NCI-H526 (cell line): ENCODE measurements at places on chromosomes 13 and 19.
A peak's percentile ranks its signal among the peaks of the same experiment; 100 is the strongest.

- peak; percentile 94 for DNase-seq
Observed at GRCh38 chr13:113001241-113002140, 32.5 kb downstream of the MCF2L start.

GRCh38 chr13:33287142-33287882, 1.8 kb upstream of the STARD13 start:
- no peak for DNase-seq

GRCh38 chr13:102440259-102440936, 38.5 kb upstream of the FGF14 start:
- no peak for DNase-seq

GRCh38 chr13:103157434-103158145, 91.4 kb upstream of the SLC10A2 start:
- no peak for DNase-seq

- peak; percentile 71 for DNase-seq
Observed at GRCh38 chr13:91406619-91407018, 8.2 kb downstream of the GPC5 start.

DNA sequence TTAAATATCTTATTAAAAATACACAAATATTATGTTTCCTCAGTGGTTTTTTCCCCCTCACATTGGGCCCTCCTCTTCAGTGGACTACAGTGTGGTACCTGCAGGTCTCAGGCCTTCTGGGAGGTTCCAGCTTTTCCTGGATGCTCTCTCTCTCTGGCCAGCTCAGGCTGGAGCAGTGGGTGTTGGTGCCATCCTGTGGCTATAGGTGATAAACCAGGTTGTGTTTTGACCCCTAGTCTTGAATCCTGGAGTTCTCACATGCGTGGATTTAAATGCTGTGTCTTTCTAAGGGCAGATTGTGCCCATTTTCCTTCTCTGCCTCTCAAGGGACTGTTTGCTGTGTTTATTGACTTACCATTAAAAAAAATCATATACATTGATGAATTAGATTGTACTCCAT, 41.2 kb upstream of the ZNF527 start:
- peak; percentile 36 for DNase-seq

GRCh38 chr19:11180346-11180745, 17.0 kb downstream of the KANK2 start:
- no peak for DNase-seq

- DNase-seq = peak; percentile 85
Observed at GRCh38 chr13:59259165-59260000, 904.3 kb downstream of the DIAPH3 start.

- no peak for DNase-seq
Observed at GRCh38 chr13:112887557-112887991, 81.4 kb upstream of the MCF2L start.

DNA sequence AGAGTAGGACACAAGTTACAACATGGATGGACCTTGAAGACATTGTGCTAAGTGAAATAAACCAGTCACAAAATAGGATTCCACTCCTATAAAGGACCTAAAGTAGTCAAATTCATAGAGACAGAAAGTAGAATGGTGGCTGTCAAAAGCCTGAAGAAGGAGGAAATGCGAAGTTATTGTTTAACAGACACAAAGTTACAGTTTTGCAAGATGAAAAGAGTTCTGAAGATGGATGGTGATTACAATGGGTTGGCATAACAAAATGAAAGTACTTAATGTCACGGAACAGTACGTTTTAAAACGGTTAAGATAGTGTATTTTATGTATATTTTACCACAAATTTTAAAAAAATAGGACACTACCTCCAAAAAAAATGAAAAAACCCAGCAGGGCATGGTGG, 34.8 kb downstream of the FOXO1 start:
- DNase-seq = no peak

GRCh38 chr13:35016362-35017112, 74.5 kb downstream of the NBEA start:
- no peak for DNase-seq

GRCh38 chr19:13597640-13598039, 91.4 kb upstream of the CACNA1A start:
- peak; percentile 74 for DNase-seq

GRCh38 chr19:2602391-2603181, 99.9 kb downstream of the GNG7 start:
- peak; percentile 39 for DNase-seq

- DNase-seq = no peak
Observed at GRCh38 chr19:53906211-53907192, 2.6 kb upstream of the CACNG7 start.

GRCh38 chr13:98678741-98679140, 73.7 kb downstream of the SLC15A1 start:
- DNase-seq = no peak

DNA sequence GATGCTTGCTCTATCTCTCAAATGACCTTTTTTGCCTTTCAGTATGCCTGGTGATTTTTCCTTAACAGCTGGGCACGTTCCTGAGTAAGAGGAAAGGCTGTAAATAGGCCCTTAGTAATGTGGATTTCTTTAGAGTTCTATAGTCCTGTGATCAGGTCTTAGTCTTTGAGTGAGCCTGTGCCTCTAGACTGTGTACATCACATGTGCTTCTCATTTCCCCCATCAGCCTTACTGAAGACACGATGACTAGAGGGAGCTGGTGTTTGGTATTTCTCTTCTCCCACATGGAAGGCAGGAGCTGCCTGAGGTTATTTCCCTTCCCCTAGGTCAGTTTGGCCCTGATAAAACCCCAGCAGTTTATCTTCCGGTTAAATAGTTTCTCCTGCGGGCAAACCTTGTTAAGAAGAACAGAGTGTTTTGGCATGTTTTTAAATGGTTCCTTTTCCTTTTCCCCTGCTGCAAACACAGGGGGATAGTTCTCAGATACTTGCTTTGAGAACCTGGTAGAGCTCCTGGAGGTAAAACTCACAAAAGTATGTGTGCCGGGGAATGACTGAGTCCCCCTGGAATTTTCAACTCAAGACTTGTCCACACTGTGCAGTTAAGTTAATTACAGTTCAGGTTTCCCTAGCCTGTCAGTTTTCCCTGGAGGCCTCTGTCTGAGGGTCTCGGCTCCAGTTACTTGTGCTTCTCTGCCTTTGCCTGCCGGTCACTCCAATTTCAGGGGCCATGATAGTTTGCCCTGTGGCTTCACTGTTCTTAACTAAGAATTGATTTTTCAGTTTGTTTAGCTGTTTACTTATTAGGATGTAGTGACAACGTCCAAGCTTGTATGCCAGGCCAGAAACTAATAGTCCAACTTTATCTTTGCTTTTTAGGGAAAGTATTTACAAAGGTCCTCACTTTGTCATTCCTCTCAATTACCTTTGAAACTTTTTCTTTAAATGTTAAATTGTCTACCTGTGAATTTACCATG, 94.4 kb downstream of the URI1 start:
- DNase-seq = no peak

GRCh38 chr19:8366961-8367326, 3.0 kb downstream of the ANGPTL4 start:
- no peak for DNase-seq

DNA sequence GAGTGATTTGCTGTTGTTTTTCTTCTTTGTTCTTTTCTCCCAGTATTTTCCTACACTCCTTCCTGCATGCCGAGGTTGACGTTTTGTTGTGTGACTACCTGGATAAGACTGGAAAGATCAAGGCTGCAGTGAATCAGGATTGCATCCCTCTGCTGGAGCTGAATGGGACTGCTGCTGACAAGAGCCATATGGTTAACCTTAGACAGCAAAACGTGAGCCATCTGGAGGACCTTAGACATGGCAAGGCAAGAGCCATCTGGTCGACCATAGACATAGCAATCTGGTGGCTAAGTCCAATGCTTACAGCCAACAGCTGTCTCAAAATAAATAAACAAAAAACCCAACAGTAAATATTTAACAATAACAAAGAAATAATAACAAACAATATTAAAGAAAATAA, 42.6 kb upstream of the ZNF91 start:
- DNase-seq = no peak

GRCh38 chr13:28468023-28468915, 26.7 kb downstream of the FLT1 start:
- no peak for DNase-seq

DNA sequence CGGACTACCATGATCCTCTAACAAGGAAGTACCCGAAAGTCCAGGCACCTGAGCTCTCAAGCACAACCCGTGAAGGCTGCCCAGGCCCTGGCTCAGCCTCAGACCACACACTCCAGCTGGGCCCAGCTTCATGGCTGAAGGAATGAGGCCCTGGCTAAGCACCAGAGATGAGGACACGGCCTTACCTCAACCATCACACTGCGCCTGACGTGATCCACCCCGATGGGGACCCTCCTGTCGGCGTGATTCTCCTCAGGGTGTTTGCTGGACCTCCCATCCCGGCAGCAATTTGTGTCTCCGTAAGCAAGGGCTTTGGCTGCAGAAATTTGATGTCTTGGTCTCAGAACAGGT, 56.5 kb downstream of the F2RL3 start:
- no peak for DNase-seq

- DNase-seq = peak; percentile 41
Observed at GRCh38 chr19:29745253-29745652, 30.2 kb upstream of the C19orf12 start.

- DNase-seq = no peak
Observed at GRCh38 chr13:35782793-35783192, 306.3 kb upstream of the MAB21L1 start.

DNA sequence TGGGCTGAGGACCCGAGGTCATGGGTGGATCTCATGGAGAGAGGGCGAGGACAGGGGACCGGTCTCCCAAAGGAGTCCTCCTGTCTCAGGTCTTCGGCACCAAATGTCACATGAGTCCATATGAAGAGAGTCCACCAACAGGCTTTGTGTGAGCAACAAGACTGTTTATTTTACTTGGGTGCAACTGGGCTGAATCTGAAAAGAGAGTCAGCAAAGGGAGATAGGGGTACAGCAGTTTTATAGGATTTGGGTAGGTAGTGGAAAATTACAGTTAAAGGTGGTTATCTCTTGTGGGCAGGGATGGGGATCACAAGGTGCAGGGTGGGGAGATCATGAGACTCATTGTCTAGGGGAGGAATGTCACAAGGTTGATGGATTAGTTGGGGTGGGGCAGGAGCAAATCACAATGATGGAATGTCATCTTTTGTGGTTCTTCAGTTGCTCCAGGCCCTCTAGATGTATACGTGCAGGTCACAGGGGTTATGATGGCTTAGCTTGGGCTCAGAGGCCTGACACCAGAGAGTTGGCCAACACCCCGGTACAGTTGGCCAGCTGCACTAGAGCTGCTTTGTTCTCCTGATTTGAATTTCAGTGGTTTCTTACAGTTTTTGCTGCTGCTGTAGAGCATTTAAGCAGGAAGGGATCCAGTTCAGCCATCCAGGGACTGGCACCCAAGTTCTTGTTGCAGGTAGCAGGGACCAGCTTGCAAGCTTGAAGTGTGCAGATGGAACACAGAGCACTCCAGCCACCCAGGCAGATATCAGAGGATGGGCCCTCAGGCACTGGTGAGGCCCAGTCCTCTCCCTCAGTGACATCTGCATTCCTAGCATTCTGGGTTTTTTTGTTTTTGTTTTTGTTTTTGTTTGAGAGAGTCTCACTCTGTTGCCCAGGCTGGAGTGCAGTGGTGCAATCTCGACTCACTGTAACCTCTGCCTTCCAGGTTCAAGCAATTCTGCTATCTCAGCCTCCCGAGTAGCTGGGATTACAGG, 26.4 kb upstream of the IGFL1 start:
- no peak for DNase-seq

- no peak for DNase-seq
Observed at GRCh38 chr13:75666646-75667351, 30.7 kb downstream of the LMO7 start.

GRCh38 chr13:58706421-58706820, 1074.9 kb downstream of the PCDH17 start:
- no peak for DNase-seq

DNA sequence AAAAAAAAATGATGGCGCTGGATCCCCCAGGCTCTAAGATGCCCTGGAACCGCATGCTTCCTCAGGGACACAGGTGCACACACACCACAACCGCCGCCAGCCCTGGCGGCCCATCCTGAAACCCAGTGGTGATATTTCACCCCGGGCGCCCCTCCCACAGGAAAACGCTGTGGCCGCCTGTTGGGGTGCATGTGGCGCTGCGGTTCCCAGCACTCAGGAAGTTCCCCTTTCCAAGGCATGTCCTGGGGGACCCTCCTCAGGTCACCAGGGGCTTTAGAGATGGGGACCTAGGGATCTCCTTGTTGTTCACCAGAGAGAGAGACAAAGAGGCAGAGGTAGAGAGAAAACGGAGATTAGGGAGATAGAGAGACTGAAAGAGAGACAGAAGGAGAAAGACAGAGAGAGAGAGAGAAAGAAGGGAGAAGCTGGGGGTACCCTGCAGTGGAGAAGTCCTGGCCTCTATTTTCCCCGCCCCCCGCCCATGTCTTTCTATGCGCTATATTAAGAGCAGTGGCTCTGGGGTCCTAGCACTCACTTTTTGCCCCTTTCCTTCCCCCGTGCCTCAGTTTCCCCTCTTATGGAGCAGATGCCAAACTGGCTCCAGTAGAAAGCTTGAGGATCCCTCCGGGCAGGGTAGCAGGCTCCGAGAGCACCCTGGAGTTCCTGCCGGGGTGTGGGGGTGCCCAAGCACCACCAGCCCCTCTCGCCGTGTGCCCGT, 2.3 kb downstream of the ADGRE2 start:
- no peak for DNase-seq
